Motor neuron (in vitro differentiated cells): ENCODE measurements at places on chromosomes 11 and 22.

GRCh38 chr11:34911676-34912075 lies 4.5 kb downstream of the APIP start:
- ATAC-seq, result no peak

GRCh38 chr11:78768345-78768744 lies 193.7 kb upstream of the NARS2 start:
- ATAC-seq, result no peak

- no peak for ATAC-seq
Measured at GRCh38 chr11:77278595-77279506, 22.6 kb downstream of the GDPD4 start.

- ATAC-seq, result no peak
Measured at GRCh38 chr22:38727530-38728451, 22.0 kb downstream of the GTPBP1 start.

DNA sequence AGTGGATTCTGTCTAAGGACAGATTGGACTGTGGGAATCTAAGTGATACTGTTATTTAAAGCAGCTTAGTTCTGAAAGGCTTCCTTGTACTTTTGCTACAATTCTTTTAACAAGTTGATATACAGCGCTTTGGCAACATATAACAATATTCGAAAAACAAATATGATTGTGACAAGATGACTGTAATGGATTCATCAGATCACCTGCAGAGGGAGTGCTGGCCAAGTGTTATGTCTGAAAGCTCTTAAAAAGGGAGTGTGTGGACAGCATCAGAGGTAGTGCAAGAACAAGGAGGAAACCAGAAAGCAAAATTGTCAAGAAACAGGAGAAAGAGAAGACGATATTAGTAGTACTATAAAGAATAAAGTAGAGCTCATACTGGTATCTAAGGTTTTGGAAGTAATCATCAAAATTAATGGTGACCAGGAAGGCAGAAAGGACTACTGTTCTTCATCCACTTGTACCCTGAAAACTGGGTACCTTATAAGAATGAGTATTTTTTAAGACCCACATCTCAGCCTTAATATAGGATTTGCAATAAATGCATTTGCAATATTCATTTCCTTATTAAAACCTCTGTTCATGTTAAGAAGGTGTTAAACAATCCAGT lies 1112.0 kb upstream of the CCDC90B start:
- no peak for ATAC-seq

DNA sequence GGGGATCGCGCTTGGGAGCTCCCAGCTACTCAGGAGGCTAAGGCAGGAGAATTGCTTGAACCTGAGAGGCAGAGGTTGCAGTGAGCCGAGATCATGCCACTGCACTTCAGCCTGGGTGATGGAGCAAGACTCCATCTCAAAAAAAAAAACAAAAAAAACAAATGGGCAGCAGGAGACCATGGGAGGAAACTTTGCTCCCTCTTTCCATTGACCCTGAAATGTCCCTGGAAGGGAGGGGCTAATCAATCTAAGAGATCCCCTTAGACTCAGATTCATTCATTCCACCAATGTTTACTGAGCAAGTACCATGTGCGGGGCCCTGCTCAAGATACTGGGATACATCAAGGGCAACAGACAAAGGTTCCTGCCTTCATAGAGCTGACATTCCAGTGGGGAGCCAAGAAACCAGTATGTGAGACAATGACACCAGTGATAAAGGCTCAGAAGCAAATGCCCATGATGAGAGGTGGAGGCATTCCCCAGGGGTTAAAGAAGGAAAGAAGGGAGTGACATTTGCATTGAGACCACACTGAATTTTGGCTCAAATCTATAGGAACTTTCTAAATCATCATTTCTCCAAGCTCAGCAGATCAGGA lies 37.7 kb upstream of the TFIP11 start:
- ATAC-seq, result no peak

DNA sequence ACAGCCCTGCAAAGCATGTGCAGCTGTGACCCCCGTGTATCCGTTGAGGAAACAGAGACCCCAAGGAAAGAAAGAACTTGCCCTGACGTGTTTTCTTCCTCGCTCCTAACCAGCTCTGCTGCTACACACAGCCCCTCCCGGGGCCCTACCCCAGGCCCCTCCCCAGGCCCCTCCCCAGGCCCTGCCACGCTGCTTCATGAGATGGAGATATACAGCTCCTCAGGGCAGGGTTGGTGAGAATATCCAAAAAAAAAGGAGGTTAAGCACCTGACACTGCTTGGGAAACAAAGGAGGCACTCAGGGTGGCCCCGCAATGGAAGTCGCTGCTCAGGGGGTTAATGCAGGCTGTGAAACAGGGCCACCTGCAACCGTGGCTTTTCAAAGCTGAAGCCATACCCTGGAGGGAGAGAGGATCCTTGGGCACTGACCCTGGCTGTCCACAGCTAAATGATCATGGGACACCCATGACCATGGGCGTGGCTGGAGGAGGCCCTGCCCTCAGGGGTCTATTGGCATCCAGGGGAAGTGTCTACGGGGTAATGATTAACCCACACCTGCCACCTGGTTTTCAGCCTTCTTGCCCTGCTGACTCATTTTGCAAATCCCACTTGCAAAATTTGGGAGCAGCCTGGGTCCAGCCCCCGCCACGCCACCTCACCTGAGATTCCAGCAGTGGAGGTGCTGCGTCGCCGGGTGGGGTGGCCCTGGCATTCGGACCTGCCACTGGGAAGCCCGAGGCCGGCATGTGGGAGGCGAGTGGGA lies 112.1 kb upstream of the ANO1 start:
- no peak for ATAC-seq

DNA sequence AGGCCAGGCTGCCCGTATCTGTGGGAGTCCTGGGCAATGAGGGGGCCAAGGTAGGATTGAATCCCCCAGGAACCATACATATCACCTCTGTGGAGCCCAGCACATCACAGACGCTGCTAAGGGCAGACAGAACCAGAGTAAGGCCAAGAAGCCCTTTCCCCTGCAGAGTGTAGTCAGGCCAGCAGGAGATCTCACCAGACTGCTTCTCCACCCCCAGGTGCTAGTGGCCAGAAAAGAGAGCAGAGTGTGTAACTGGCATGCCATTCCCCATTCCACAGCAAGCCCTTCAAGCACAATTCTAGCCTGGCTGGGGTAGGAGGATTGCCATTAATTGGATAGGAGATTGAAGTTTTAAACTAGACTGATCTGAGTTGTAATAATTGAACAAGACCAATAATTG lies 28.0 kb upstream of the FCHSD2 start:
- no peak for ATAC-seq

DNA sequence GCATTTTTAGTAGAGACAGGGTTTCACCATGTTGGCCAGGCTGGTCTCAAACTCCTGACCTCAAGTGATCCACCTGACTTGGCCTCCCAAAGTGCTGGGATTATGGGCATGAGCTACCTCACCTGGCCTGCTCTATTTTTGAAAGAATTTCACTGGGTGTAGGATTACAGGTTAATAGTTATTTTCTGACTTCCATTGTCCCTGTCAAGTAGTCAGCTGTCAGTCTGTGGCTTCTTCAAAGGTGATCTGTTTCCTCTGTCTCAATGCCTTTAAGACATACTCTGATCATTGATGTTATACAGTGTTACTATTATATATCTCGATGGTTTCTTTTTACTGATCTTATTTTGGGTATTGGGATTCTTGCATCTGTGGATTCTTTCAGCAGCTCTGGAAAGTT lies 10.1 kb upstream of the EXT2 start:
- no peak for ATAC-seq

DNA sequence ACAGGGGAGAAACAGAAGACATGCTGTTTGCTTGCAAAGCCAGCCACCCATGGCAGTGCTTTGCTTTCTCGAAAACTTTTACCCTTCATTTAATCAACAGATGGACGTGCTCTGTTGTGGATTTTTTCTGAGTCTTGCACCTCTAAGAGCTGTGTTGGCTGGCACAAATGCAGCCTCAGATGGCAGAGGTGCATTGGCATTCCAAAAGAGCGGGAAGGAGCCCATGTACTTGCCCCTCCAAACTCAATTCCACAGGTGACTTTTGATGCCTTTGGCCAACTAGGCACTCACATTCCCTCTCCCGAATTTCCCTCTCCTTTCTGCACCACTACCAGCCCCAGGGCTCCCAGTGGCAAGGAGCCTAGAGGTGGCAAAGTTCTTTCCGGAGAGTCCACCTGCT lies 1.2 kb downstream of the KIRREL3 start:
- no peak for ATAC-seq

DNA sequence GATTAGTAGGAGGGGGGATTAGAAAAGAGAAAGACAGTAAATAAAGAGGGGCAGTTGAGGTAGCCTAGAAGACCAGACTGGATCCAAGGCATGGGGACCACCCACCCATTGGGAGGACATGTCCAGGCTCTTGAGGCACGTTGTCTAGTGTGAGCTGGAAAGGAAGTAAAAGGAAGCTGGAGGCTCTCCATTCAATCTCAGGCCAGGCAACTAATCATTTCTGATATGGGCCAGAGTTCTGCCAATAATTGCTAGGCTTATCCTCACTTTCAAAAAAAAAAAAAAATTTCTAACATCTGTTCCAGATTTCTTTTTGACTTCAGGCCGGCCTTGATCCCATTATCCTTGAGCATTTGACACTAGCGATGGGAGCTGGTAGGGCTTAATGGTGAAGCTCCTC lies 476.1 kb downstream of the SOX6 start:
- no peak for ATAC-seq

- ATAC-seq, result no peak
Measured at GRCh38 chr11:10481560-10482349, 26.7 kb downstream of the AMPD3 start.

GRCh38 chr11:2325719-2326118 lies 23.9 kb downstream of the TSPAN32 start:
- no peak for ATAC-seq

DNA sequence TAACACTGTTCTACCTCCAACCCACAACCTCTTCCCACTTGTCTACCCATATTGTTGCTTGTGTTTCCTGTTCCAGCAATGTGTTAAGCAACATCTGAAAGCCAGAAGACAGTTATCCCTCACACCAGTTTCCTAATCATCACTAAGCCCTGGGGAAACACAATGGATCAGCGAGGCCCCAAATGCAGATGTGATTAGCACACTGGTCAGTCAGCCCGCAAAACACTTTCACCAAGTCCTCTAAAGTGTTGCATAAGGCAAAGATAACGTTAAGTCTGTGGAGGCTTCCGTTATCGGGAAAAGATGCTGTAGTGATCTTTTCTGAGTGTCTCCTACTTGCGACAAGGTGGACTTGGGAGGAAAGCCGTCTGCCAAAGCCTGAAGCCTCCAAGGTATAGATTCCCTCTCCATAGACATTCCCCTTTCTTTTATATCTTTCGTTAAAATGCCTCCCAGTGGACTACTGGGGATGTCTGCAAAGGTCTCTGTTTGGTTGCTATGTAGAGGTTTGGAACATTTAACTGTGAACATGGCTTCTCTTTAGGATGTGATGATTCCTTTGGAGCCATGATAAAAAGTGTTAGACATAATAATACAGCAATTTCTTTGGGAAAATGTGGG lies at the start of gene MS4A3:
Gene MS4A3, plus strand, starts transcription at position 317 of the 621 bp plus-strand sequence. CDS start 4,496 bp downstream, outside the sequence.
- no peak for ATAC-seq

DNA sequence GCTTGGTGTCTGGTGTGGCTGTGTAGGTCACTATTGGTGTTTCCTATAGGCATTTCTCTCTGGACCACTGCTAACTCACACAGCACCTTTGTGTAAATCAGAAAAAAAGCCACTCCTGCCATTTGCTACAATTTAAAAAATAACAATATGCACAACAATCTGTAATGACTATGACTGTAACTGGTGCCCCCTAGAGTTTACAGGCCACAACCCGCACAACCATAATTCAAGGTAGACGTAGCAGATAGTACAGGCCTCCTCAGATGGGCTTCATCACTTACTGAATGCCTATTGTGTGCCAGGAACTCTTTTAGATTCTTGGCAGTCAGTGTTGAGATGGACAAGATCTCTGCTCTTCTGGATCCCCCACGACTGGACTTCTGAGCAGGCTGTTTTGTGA lies 47.7 kb downstream of the SYT9 start:
- no peak for ATAC-seq

- ATAC-seq, result no peak
Measured at GRCh38 chr11:36818410-36818809, 220.4 kb upstream of the RAG2 start.

- ATAC-seq, result no peak
Measured at GRCh38 chr11:130879836-130880235, 36.4 kb downstream of the SNX19 start.

GRCh38 chr22:28989035-28989464 lies 72.6 kb downstream of the C22orf31 start:
- no peak for ATAC-seq

- no peak for ATAC-seq
Measured at GRCh38 chr11:113278925-113279324, 35.5 kb upstream of the TTC12 start.

GRCh38 chr22:32013200-32013599 lies 29.9 kb upstream of the SLC5A1 start:
- no peak for ATAC-seq

- ATAC-seq, result no peak
Measured at GRCh38 chr11:47333886-47334443, 18.5 kb downstream of the MYBPC3 start.

- no peak for ATAC-seq
Measured at GRCh38 chr22:48669986-48670716, 1157.5 kb downstream of the BRD1 start.

GRCh38 chr11:63761188-63761587 lies 7.4 kb downstream of the ZFTA start:
- ATAC-seq, result no peak

DNA sequence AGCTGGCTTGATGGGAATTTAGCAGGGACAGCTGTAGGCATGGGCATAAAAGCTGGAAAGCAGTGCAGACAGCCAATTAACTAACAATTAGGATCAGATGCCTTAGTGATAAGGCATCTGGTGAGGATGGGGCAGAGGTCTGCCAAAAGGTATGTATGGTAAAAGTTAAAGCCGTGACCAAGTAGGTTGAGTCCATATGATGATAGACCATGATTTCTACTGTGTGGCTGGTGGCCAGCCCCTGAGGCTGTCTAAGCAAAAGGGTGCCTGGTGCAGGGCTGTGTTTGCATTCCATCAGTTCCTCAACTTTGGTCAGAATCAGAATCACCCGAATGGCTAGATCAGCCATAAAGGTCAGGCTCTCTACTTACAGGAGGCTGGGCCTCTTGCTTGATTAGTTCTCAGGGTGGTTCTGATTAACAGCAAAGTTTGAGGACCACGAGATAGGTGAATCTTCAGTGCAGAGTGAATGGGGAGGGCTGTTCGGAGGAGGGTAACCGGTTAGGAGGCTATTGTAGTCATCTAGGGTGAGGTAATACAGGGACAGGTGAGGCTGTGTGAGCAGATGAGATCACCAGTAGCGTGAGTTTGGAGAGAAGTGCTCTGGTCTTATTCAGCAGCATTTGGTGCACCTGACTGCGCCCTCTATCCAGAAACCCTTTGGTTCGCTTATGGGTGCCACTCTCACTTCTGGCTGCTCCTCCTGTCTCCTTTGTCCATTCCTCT lies 27.2 kb downstream of the PPFIBP2 start:
- no peak for ATAC-seq

GRCh38 chr11:10537600-10537999 lies 3.4 kb downstream of the RNF141 start:
- ATAC-seq, result no peak
